ENCODE measurements at places on chromosomes 5 and 9. TPM values are rescaled to one million over a fixed set of nuclear protein-coding genes. Genes with fewer than 3 reads are reported as not detected.
A peak's percentile ranks its signal among the peaks of the same experiment; 100 is the strongest.

SLC45A2 gene
- total RNA-seq, result not detected

DNA sequence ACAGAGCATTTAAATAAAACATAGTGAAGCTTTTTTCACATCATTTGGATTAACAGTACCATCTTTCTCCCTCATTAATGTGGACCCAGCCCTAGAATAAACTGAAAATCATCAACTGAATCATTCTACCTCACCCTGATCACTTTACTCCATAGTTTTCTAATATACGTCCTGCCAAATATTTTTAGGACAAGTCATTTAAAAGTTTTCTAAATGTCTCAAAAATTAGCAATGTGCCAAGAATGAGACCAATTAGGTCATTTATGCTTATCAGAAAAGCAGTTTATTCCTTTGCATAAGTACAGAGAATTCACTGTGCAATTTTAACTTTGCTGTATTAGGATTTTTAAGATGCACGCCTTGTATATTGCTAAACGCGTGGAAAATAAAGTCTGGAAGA, 284.4 kb downstream of the PIK3R1 start:
- H3K4me1 ChIP-seq, result no peaks in the 10 kb centered on the region
- no peak overlapping the region for H3K4me3 ChIP-seq
- H3K27me3 ChIP-seq, result no peaks in the 10 kb centered on the region
- H3K36me3 ChIP-seq, result no peaks in the 10 kb centered on the region

DNA sequence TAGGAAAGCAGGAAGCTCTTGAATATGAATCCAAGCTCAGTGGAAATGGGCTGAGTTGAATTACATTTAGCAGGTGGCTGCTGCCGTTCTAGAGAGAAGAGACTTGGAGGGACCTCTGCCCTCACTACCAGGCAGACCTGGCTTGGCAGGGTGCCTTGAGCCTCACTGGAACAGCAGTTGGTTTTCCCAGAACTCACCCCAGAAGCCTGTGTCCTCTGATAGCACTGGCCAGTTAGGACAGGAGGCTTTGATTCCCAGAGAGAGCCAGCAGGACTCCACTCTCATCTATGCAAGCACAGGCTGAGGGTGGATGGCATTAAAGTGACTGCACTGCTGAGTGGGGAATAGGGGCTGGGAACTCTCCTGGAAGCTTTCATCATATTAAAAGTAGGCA, 54.8 kb downstream of the PWWP2A start:
- no peak overlapping the region for H3K4me3 ChIP-seq
- H3K4me1 ChIP-seq, result no peaks in the 10 kb centered on the region
- no peak for DNase-seq
- H3K27me3 ChIP-seq, result no peaks in the 10 kb centered on the region
- no peak overlapping the region for H3K27ac ChIP-seq

- H3K4me3 ChIP-seq, result no peak overlapping the region
- H3K4me1 ChIP-seq, result peaks cover 19% of the 10 kb centered on the region
- peak overlapping the region; percentile 43 for H3K27ac ChIP-seq
- no peaks in the 10 kb centered on the region for H3K27me3 ChIP-seq
- peaks cover 66% of the 10 kb centered on the region for H3K36me3 ChIP-seq
These were observed 3.8 kb downstream of the CREB3 start for GRCh38 chr9:35736201-35736633.

GRCh38 chr9:87628346-87628745, 97.6 kb upstream of the CTSL start:
- H3K27me3 ChIP-seq, result no peaks in the 10 kb centered on the region
- no peak for DNase-seq
- H3K4me3 ChIP-seq, result no peak overlapping the region
- no peaks in the 10 kb centered on the region for H3K36me3 ChIP-seq
- peaks cover 20% of the 10 kb centered on the region for H3K4me1 ChIP-seq

GRCh38 chr9:70060148-70060882, 16.7 kb downstream of the MAMDC2 start:
- peak overlapping the region; percentile 98 for H3K27ac ChIP-seq
- H3K27me3 ChIP-seq, result no peaks in the 10 kb centered on the region
- no peak for DNase-seq
- no peak overlapping the region for H3K4me3 ChIP-seq
- peaks cover 6% of the 10 kb centered on the region for H3K36me3 ChIP-seq
- H3K4me1 ChIP-seq, result peaks cover 72% of the 10 kb centered on the region
